ENCODE measurements at places on chromosomes 3 and 15.

GRCh38 chr15:98938105-98938417 is 69.5 kb downstream of the PGPEP1L start:
- DNase-seq: no peak

DNA sequence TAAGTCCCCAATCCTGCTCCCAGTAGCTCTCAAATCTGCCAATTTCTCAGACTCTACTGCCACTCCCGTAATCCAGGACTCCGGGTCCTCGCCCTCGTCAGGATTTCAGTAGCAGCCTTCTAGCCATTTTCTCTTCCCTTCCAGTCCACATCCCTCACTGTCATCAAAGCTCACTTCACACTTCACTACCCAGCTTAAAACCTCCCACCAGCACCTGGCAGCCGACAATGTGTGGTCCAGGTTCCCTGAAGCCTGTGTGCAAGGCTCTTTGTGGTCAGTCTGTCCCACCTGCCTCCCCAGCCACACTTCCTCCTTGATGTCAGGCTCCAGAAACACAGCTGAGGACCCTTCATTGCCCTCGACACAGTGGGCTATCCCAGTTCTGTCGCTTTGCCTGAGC is 304.5 kb upstream of the ROPN1 start:
- DNase-seq: no peak

GRCh38 chr3:14297305-14297704 is 105.1 kb upstream of the SLC6A6 start:
- no peak for DNase-seq

GRCh38 chr15:60251300-60252070 is 146.3 kb downstream of the ANXA2 start:
- no peak for DNase-seq

- no peak for DNase-seq
These were observed 282.4 kb upstream of the LRRFIP2 start for GRCh38 chr3:37456781-37457180.

DNA sequence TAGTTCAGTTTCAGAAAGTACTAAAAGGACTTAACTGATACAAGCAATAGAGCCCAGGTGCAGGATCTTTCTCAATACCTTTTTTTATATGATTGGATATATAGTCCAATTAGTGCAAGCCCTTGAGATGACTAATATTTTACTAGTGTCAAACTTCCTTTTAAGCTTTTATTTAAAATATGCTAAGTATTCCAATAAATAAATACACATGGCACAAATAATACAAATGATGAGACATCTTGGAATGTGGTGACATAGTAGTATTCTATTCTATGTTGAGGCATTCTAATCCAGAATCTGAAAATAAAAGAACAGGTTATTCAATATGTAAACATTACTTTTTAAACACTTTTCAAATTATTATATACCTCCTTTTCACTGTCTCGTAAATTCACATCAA is 670.0 kb downstream of the SI start:
- DNase-seq: no peak

DNA sequence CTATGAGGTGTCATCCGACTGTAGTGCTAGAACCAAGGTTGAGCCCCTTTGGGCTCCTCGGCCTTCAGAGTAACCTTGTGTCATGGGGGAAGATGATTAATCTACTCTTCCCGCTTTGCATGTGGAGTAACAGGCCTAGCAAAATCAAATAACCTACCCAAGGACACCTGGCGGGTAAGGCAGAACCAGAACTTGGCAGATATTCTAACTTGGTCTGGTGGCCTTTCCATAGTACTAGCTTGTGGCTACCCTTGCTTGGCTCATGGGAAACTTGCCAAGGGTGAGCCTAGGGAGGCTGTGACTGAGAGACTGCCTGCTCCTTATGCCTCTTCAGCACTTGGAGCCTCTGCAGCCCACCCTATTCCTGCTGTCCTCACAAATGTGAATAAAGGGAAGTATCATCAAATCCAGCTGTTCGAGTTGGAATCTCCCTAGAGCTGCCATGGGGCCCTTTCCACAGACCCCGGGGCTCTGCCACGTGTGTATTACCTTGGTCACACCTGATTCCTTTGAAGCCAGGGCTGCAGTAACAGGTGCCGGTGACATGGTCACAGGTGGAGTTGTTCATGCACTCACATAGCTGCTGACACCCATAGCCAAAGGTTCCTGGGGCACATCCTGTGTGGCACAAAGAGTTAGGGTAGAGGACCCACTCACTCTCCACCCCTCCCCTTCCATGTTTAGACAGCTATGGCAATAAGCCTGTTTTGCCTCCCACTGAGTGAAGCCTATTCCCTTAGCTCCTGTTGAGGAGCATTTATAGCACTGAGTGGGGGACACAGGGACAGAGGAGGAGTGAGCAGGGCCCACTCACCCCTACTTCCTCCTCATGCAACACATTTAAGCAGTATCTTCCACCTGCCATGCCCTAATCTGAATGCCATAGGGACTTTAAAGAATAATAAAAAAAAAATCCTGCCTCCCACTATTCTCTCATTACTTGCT is 46.0 kb downstream of the RAB11A start:
- DNase-seq: no peak

GRCh38 chr3:115843206-115843605 is 219.9 kb downstream of the GAP43 start:
- DNase-seq: no peak

DNA sequence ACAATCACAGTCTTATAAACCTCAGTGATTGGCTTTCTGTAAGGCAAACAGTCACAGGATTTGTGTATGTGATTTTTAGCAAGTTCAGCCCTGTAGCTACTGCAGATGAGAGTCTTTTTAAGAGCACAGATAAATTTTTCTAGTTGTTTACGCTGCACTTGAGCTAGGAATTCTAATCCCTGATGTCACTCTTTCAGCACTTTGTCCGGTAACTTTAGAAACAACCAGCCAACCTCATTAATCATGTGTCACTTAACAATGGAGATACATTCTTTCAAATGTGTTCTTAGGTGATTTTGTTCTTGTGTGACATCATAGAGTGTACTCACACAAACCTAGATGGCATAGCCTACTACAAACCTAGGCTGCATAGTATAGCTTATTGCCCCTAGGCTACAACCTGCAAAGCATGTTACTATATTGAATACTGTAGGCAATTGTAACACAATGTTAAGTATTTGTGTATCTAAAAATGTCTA is 36.8 kb upstream of the GOLGA6L2 start:
- no peak for DNase-seq

DNA sequence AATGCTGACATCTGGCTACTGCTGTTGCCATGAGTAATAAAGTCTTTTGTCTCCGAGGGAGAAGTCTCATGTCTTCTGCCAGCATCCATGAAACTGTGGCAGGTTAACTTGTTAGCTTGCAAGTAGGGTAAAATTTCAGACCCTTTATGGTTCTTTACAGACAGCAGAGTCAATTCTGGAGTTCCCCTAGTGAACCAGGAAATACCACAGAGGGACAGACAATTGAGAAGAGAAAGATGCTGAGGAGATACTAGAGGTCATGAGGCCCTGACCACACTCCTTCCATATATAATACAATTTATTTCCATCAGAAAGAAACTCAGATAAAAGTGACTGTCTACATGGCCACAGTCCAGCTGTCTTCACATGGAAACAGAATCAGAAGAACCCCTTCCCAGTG is 38.1 kb downstream of the NMNAT3 start:
- no peak for DNase-seq

DNA sequence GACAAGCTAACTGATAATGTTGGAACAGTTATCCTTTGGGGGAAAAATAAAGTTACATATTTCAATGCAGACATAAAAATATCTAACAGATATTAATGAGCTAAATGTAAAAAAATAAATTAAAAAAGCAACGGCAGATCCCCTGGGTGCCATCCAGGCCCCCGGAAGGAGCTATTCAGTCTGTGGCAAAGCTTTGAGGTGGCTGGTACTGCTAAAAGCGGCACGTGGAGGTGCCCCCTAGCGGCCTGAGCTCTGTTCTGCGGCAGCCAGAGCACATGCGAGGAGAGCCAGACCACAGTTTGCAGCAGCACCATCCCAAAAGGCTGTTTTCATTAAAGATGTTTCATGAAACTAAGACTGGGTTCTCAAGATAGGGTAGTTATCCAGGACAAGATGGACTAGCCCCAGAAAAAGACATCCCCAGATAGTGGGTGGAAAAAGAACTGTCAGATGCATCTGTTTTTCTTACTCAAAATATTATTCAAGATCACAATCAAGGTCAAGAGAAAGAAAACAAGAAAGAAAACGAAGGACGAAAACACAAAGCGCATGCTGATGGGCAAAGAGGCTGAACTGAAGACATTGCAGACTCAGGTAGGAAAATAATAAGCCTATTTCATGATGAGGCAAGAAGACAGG is 18.7 kb downstream of the AP3S2 start:
- DNase-seq: peak; percentile 69

Data from stimulated activated CD8-positive, alpha-beta memory T cell treated with anti-CD3 and anti-CD28 coated beads, Interleukin-7, amount 100 ng/mL, for 1 hour (primary cell).